Fibroblast of pulmonary artery (primary cell): ENCODE measurements at places on chromosomes 6 and 20.

GRCh38 chr20:21559305-21559704 lies 45.4 kb upstream of the NKX2-2 start:
- no peak for DNase-seq

- no peak for DNase-seq
Measured at GRCh38 chr6:136235233-136235564, 14.9 kb downstream of the MTFR2 start.

DNA sequence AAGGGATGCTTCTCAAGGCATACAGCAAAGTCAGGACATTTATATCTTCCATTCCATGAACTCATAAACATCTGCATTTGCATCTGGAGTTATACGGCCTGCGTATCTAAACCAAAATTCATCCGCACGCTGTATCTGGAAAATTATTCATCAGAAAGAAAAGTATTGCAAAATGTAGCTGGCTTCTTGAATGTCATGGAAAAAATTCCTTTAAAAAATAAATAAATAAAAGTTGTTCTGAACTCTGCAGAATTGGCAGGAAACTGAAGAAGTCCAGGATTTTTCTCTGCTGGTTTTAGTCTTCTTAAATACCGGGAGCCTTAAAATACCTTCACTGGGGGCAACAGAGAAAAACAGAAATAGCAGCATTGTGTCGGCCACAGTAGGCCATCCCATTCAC lies 23.7 kb upstream of the FOXF2 start:
- DNase-seq: no peak

DNA sequence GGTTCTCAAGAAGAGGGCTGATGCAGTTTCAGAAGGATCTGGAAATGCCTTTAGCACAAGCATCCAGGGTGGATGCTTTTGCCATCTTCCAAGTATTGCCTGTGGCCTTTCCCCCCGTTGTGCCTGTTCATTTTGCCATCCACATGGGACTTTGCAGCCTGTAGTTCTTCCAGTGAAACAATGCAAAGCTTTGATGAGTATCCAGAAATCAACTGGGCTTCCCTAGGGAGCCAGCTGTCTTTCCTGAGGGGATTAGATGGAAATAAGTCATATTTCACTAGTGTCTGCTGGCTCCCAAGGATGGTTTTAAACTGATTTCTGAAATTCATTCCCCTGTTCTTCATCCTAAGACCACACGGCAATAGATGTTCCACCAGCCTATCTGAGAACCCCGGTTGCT lies 63.3 kb downstream of the CAP2 start:
- DNase-seq: no peak

- no peak for DNase-seq
Measured at GRCh38 chr6:79981652-79982051, 22.8 kb upstream of the TTK start.

- DNase-seq: peak; percentile 18
Measured at GRCh38 chr20:5215672-5216304, 89.0 kb downstream of the CDS2 start.

- DNase-seq: peak; percentile 61
Measured at GRCh38 chr20:47502271-47503239, 868 bp downstream of the NCOA3 start.

GRCh38 chr6:56851541-56852259 lies 103.2 kb upstream of the BEND6 start:
- DNase-seq: peak; percentile 91

DNA sequence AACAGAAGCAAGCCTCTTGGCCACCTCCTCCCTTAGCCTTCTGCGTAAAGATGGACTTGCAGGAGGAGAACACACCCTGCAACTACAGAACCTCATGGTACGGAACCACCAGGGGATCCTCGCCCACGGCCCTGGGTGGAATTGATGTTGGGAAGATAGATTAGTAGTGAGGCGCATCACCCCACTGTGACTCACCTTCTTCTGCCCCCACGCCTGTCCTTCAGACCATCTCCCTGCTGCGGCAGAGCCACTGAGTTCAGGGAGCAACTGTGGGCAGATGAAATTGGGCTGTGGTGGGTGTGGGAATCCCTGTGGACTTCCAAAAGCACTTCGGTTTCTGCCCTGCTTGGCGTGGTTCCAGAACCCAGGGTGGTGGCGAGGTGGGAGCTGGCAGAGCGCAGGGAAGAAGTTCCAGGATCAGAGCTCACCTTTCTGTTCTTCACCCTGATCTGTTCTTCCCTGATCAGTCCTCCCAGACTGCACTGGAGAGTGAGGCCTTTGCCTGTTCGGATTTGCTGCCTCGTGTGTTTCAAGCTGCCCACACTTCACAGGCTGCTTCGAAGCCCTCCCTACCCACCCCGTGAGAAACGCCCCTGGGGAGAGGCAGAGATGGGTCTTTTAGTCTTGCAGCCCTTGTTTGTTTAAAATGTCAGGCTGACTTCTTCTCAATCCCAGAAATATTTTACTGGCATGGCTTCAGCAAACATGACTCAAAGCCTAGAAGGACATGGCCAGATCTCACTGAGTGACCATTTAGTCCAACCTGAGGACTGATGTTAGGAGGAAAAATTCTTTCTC lies 92.8 kb upstream of the MLN start:
- no peak for DNase-seq

GRCh38 chr6:143098054-143098671 lies 37.5 kb downstream of the AIG1 start:
- DNase-seq: no peak

DNA sequence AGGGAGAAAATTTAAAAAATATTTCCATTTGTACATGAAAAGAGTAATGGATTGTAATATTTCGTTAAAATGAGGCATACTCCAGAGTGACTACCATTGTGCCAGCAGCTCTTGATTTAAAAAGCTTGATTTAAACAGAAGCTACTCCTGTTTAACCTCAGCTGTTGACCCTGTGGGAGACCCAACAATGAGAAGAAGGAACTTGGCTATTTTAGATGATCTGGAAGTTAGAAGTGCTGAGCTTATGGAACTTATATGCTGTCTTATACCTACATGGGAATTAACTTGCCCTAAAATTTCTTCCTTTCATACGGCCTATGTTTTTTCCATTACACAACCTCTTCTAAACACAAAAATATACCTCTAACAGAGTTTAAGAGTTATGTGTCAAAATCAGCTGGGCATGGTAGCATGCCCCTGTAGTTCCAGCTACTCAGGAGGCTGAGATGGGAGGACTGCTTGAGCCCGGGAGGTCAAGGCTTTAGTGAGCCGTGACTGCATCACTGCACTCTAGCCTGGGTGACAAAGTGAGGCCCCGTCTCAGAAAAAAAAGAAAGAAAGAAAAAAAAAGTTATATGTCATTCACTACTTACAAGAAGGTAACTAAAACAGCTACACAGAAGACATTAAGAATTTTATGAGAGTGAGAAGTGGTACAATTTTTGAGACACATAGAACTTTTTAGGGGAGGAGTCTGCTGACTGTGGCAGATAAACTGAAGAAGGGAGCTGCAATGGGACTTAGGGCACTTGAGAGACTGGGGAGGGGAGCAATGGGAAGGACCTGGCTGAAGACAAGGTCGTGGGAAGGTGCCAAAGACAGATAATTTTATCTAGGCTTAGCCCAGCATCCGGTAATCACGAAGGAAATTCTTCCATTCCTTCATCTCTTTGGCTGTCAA lies 139.9 kb downstream of the MYB start:
- no peak for DNase-seq

GRCh38 chr6:128239146-128239545 lies 281.3 kb downstream of the PTPRK start:
- DNase-seq: peak; percentile 4

GRCh38 chr6:95805699-95806098 lies 210.1 kb upstream of the FUT9 start:
- DNase-seq: no peak

- DNase-seq: no peak
Measured at GRCh38 chr20:4451487-4452081, 270.1 kb upstream of the PRND start.

DNA sequence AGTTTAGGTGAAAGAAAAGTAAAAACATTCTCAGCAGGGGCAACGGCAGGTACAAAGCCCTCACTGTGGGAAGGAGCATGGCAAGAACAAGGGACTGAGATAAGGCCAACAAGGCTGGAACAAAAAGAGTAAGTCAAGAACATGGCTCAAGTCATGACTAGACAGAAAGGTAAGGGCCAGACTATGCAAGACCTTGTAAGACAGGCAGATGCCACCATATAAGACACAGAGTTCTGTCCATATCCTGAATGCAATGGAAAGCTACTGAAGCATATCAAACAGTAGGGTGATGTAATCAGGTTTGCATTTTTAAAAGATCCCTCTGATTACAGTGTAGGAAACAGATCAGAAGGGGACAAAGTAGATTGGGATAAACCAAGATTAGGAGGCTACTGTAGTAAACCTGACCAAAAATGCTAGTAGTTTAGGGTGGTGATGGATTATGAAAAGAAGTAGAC lies 5.5 kb downstream of the REV3L start:
- DNase-seq: no peak

DNA sequence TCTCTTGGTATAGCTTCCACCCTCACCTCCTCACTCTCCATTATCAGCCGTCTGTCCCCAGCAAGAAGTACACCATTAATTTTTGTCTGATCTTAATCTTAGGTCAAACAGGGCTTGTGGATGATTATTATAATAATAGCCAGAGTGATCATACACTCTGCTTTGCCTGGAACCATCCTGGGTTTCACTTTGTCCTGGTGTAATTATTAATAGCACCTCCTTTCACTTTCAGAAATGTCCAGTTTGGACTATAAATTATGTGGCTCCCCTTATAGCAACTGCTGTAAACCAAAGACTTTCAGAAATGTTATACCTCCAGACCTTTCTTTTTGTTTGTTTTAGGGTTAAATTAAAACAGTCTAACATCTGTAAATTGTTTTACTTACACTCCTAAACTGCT lies 951 bp upstream of the TRIM31 start:
- no peak for DNase-seq

GRCh38 chr6:113651920-113652319 lies 205.2 kb upstream of the MARCKS start:
- no peak for DNase-seq

DNA sequence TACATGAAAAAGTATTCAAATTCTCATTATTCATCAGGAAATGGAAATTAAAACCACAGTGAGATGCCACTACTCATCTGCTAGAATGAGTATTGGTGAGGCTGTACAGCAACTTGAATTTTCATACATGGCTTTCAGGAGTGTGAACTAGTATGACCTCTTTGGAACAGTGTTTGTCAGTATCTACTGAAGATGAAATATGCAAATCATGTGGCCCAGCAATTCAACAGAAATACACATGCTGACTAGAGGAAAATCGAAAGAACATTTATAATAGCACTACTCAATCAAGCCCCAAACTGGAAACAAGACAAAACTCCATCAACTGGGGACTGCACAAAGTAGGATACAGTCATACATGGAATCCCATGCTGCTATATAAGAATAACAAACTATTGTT lies 102.2 kb downstream of the DCDC2 start:
- no peak for DNase-seq

DNA sequence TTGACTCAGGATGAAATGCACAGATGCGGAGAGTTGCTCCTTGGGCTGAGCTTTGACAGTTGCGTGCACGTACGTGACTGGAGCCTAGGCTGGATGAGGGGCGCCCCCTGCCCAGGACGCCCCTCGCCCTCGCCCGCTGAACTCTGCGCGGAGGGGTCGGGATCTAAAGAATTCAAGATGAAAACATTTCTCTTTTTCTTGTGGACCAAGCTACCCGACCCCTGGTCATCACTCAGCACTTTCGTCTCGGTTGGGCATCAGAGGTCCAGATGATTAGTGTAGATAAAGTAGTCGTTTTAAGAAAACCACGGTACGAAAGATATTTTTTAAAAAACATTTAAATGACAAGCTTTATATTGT lies 700 bp downstream of the DTD1 start:
- DNase-seq: no peak

DNA sequence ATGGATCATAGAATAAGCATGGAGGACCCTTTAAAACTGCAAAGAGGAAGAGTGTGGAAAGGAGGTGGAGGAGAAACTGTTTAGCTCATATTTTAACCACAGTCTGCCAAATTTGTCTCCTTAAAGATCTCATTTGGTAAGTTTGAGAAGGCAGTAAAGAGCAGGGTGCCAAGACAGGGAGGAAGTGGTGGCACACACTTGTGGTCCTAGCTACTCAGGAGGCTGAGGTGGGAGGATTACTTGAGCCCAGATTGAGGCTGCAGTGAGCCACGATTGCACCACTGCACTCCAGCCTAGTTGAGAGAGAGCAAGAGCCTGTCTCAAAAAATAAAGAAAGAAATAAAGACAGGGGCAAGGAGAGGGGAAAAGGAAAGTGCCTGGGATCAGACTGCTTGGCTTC lies 16.8 kb upstream of the DCBLD1 start:
- DNase-seq: no peak

GRCh38 chr20:19205981-19206396 lies 6.5 kb upstream of the SLC24A3 start:
- peak; percentile 44 for DNase-seq

DNA sequence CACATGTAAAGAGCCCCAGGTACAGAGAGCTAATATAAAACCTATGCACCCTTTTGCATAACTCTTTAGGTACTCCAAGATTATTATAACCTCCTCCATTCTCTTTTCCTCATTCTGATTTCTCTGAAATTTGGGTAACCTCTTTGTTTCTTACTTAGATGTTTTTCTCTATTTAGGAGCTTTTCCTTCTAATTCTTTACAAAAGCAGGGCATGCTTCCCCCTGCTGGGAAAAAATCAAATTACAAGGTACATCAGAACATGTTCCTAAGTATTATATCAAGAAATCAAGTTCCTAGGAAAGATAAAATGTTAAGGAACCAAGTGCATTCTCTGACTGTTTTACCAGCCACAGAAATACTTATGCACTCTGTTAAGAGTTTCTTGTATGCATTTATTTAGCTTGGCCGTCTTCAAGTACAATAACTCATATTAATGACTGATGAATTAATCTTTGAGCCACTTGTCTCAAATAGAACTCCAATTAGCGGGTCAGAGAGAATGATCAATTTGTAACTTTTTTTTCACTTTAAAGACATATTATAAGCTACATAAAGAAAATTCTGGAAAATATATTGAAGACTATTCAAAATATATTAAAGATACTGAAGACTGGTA lies 2.1 kb downstream of the KHDRBS2 start:
- DNase-seq: peak; percentile 24

DNA sequence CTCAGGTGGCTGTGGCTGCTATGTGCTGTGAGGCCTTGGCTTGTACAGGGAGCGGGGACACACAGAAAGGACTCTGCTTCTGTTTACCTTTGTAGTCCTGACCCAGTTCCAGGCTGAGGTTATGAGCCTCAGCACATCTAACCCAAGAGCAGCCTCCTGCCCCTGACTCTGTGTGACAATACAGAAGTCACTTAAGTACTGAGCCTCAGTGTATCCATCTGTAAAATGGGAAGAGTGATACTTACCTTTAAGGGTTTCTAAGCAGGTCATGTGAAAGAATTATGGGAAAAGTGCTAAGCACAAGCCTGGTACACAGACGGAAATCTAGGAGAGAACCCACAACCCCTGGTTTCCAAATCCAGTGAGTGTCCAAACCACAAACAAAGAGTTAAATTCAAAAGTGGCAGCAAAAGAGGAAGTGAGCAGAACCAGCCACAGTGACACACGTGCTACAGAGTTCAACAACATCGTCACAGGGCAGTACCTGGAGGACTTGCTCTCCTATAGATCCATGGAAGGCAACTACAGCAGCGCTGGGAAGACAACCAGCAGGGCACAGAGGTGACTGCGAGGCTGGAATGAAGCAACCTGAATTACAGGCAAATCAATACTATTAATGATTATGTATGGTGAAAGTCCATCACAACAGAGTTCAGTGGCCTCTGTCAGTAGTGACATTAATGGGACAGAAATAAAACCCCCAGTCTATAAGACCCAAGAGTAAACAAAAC lies 12.5 kb downstream of the TRIM26 start:
- DNase-seq: no peak
